ENCODE measurements at places on chromosomes 4 and X.

DNA sequence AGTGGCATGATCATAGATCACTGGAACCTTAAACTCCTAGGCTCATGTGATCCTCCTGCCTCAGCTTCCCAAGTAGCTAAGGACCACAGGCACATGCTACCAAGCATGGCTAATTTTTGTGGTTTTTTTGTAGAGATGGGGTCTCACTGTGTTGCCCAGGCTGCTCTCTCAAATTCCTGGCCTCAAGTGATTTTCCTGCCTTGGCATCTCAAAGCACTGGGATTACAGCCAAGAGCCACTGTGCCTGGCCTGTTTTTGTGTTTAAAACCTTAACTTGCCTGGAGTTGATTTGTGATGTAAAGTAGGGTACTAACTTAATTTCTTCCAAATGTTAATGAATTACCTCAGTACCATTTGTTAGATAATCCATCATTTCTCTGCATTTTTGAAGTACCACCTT, 22.3 kb downstream of the DLG3 start:
- DNase-seq = no peak

- DNase-seq = no peak
These were observed 1849.7 kb downstream of the PCDH7 start for GRCh38 chr4:32569861-32570260.

GRCh38 chrX:29728639-29729038, 486.7 kb upstream of the MAGEB2 start:
- DNase-seq = no peak

GRCh38 chr4:144599621-144600020, 46.3 kb upstream of the HHIP start:
- DNase-seq = no peak

DNA sequence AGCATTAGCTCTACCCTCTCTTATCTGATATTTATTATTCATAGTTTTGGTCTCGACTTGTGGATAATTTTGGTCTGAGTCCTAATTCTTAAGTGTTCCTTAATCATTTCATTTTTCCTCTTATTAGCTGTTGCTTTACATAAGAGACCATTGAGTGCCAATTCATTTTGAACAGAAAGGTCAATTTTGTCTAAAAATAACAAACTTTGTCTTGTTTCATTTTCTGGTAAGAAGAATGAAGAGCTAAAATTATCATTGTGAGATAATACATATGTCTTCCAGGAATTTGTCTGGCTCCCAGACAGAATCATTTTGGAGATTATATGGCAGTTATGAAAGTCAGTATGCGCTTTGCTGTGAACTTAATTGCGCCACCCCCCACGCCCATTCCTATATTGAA, 1471.8 kb downstream of the PCDH7 start:
- DNase-seq = no peak

GRCh38 chr4:36446275-36446674, 164.9 kb downstream of the DTHD1 start:
- DNase-seq = no peak

GRCh38 chrX:1108501-1109445, 103.7 kb downstream of the CRLF2 start:
- DNase-seq = no peak

- DNase-seq = no peak
These were observed 2.8 kb downstream of the SFRP2 start for GRCh38 chr4:153785910-153786721.

- no peak for DNase-seq
These were observed 30.6 kb downstream of the USP46 start for GRCh38 chr4:52628543-52628942.

GRCh38 chr4:40656201-40656863, 26.7 kb upstream of the RBM47 start:
- no peak for DNase-seq

GRCh38 chr4:177375372-177375771, 65.7 kb downstream of the NEIL3 start:
- no peak for DNase-seq

DNA sequence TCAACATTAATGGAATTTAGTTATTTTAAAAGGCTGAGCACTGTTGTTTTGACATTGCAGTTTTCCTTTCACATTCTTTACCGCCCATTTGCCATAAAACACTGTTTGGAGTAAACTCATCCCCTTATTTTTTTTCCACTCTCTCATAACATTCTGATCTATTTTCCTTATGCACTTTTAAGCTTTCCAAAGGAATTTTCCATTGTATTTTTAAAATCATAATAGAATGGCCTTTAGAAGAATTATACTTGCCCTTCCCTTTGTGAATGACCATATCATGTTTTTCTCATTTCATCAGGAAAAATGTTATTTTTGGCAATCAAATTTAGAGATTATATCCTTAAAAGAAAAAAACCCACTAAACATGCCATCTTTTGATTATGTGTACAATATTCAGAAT, 1074.2 kb downstream of the STIM2 start:
- DNase-seq = no peak

GRCh38 chr4:75698963-75699228, 25.5 kb upstream of the USO1 start:
- DNase-seq = no peak

DNA sequence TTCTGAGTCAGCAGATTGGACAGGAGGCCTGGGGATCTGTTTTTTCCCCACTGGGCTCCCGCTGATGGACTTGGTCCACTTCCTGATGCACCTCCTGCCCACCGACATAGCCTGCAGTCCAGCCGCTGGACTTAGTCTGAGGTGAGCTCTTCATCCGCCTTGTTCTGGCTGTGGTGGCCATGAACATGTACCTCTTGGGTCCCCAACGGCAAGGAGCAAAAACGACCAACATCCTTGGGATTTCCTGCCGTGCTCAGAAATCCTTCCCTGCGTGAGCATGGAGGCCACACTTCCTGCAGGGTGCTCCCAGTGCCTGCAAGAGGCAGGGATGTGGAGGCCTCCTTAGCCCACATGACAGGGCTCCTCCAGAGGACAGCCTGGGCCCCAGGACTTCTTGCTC, 76.8 kb downstream of the CRMP1 start:
- DNase-seq = no peak

DNA sequence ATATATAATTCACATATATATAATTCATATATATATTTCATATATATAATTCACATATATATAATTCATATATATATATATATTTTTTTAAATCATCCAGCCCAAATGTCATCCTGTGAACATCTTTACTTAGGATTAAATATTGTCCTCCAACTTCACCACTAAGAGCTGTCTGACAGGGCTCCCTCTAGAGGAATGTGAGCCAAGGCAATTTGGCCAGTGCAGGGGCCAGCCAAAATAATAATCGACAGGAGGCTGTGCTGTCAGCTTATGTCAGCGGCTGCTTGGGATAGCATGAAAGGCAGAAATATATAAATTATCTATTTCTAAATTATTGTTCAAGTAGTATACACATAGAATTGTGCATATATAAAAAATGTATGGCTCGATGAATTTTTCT, 29.5 kb downstream of the EGFL6 start:
- DNase-seq = no peak

DNA sequence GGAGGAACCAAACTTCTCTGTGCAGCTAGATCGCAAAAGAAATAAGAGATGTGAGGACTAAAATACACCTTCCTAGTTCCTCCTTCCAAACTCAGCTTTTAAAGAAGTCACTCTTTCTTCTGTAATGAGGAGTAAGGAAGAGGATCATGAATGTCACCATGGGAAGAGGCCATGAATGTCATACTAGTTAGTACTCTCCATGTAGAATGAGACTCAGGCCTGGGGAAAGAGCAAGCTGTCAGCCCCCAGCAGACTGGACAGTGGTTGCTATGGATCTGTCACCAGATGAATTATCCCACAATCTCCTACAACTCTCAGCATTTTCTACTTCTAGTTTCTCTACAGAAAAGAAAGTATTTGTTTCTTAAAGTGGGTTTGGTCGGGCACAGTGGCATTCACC, 57.1 kb upstream of the PRDM8 start:
- DNase-seq = no peak

- no peak for DNase-seq
These were observed 1.4 kb upstream of the MSL3 start for GRCh38 chrX:11756354-11757318.

DNA sequence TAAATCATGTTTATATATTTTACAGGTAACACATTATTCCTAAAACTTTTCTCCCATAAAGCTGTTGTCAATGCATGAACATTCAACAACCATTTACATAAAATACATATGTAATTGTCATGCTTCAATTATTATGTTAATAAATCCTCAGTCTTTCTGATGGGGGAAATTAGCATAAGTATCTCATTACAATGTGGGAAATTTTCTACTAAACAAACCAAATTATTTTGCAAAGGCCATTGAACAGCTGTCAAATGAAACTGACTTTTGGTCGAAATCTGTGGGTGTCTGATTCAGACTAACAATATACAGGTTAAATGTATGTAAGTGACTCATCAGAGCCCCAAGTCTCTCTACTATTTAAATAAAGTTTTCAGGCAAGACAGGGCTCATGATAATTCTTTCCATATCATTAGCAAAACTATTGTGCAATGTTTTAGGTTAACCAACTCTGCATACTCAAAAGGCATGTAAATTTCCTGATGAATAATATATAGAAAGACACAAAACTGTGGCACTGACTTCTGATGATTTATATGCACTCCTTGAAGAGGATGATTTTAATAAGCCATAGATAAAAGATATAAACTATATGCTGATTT, 795.3 kb upstream of the AADAT start:
- DNase-seq = no peak

Measured in stimulated activated CD4-positive, alpha-beta T cell treated with anti-CD3 and anti-CD28 coated beads, Interleukin-12 subunit alpha, Interleukin-12 subunit beta, amount 100 ng/mL, for 48 hours (primary cell).